ENCODE measurements at places on chromosomes 11 and 22. TPM values are rescaled to one million over a fixed set of nuclear protein-coding genes. Genes with fewer than 3 reads are reported as not detected.
A peak's percentile ranks its signal among the peaks of the same experiment; 100 is the strongest.

The TMPRSS5 gene
- total RNA-seq, result 0.64 TPM

The PRR5L gene
- 7.3 TPM for total RNA-seq

The TYR gene
- total RNA-seq, result not detected

The PKDREJ gene
- total RNA-seq, result not detected

The BDNF gene
- not detected for total RNA-seq

The SHISAL1 gene
- total RNA-seq, result not detected

The ACER3 gene
- 12.5 TPM for total RNA-seq

The BTG4 gene
- total RNA-seq, result not detected

GRCh38 chr22:27336151-27337090 lies 465.1 kb downstream of the MN1 start:
- DNase-seq, result no peak

GRCh38 chr11:35304386-35304775 lies 115.0 kb downstream of the SLC1A2 start:
- no peak for DNase-seq

DNA sequence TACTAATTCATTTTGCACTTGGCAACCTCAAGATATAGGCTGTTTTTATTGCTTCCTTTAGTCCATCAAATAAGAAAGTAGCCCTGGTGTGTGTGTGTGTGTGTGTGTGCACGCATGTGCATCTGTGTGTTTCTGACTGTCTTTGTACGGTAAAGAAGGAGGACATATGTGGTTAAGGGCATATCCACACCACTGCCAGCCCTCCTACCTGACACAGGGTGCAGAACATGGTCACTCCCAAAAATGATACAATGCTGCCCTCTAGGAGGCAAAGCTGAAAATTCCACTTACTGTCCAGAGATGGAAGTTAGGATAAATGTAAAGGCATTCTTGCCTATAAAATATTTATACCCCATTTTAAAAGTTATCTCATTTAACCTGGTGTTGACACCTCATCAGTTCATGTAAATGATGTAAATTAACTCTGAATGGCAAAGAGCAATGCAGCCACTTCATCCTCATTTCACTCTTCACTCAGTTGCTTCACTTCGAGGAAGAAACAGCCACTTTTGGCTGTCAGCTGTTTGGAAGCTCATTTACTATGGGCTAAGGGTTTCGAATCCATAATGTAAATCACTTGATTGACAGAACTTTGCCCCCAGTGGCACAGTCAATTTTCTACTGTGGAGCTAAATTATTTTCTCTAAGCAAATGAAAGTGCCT lies 83.1 kb upstream of the MTNR1B start:
- DNase-seq, result peak; percentile 18

- no peak for DNase-seq
Measured at GRCh38 chr11:7892059-7892699, 38.9 kb downstream of the OR10A6 start.

GRCh38 chr11:34924714-34925113 lies 8.3 kb downstream of the PDHX start:
- no peak for DNase-seq

DNA sequence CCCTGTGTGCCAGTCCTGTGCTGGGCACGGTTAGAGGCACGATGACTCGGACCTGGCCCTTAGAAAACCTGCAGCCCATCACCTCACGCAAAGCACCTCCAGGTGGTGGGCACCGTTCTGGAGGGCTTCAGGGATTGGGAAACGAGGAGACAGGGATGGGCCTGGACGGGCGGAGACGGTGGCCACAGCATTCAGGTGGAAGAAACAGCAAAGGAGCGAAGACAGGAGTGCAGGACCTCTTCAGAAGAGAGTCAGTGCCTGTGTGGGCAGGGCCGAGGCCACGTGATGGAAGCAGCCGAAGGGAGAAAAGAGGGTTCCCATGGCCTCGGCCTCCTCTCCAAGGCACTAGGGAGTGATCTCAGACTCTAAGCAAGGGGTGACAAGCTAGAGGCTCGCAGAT lies 8.1 kb upstream of the SLC22A12 start:
- no peak for DNase-seq

DNA sequence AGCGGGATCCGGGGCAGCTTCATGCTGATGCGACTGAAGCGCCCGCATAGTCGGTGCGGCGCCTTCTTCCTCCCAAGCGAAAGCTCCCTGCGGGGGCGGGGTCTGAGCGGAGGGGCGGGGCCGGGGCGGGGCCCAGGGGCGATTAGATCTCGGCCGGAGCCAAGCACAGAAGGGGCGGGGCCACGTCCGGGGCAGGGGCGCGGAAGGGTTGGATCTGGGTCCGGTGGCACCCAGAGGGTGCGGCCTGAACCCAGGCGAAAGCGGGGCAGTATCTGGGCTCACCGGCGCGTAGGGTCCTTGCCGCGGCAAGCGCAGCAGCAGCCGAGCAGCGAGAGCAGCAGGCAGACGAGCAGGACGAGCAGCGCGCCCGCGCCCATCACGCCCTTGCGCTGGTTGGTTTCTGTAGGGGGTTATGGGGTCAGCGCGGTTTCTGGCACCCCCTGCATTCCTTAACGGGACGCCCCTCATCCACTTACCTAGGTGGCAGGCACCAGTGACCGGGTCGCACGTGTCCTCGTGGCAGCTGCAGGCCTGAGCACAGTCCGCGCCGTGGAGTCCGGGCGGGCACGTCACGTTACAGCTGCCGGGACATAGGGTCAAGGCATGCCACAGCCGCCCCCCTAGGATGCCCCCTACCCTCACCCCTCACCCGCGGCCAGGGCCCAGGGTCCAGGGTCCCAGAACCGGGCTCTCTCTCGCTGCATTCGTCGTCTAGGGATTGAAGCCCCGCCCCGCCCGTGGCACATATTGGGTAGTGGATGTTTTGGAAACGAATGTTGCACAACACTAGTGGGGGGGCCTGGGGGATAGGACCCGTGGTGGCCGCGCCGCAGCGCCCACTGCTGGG lies 8.1 kb downstream of the SCARF2 start:
- DNase-seq, result peak; percentile 85

GRCh38 chr11:33664827-33665226 lies 35.8 kb downstream of the C11orf91 start:
- no peak for DNase-seq

- no peak for DNase-seq
Measured at GRCh38 chr22:17920145-17920605, 104.2 kb downstream of the MICAL3 start.

DNA sequence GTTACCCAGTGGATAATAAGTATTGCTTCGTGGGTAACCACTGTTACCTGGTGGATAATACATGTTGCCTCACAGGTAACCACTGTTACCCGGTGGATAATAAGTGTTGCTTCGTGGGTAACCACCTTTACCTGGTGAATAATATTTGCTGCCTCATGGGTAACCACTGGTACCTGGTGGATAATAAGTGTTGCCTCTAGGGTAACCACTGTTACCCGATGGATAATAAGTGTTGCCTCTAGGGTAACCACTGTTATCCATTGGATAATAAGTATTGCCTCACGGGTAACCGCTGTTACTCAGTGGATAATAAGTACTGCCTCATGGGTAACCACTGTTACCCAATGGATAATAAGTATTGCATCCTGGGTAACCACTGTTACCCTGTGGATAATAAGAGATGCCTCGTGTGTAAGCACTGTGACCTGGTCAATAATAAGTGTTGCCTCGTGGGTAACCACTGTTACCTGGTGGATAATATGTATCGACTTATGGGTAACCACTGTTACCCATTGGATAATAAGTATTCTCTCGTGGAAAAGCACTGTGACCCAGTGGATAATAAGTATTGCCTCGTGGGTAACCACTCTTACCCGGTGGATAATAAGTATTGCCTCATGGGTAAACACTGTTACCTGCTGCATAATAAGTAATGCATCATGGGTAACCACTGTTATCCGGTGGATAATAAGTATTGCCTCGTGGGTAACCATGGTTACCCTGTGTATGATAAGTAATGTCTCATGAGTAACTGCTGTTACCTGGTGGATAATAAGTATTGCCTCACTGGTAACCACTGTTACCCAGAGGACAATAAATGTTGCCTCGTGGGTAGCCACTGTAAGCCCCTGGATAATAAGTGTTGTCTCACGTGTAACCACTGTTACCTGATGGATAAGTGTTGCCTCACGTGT lies 20.1 kb upstream of the NXPE4 start:
- no peak for DNase-seq

- no peak for DNase-seq
Measured at GRCh38 chr11:6468712-6469495, 4.8 kb downstream of the TRIM3 start.

- DNase-seq, result no peak
Measured at GRCh38 chr11:82843057-82843795, 57.0 kb downstream of the PRCP start.

GRCh38 chr22:46632646-46633249 lies 12.6 kb downstream of the GRAMD4 start:
- no peak for DNase-seq

DNA sequence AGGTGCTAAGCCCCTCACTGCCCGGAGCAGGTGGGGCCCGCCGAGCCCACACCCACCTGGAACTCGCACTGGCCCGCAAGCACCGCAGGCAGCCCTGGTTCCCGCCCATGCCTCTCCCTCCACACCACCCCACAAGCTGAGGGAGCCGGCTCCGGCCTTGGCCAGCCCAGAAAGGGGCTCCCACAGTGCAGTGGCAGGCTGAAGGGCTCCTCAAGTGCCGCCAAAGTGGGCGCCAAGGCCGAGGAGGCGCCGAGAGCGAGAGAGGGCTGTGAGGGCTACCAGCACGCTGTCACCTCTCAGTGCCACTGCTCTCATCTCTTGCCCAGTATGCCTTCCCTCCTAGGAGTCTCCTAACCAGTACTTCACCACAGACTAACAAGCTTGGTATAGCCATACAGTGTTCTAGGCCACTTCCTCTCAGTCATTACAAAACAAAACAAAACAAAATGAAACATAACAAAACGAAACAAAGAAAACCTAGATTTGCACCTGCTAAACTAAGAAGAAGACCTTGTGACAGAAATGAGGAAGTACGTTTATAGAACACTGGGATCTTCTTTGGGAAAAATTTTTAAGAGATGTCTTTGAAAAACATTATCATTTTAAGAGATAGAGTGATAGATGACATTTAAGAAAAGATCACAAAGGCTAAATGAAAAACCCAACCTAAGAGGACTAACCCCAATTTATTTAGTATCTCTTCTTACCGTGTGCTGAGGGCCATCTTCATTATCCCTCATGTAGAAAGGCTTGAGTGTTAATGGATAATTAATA lies 47.7 kb upstream of the GAB2 start:
- peak; percentile 65 for DNase-seq

GRCh38 chr11:70126494-70126893 lies 48.4 kb downstream of the ANO1 start:
- DNase-seq, result no peak

DNA sequence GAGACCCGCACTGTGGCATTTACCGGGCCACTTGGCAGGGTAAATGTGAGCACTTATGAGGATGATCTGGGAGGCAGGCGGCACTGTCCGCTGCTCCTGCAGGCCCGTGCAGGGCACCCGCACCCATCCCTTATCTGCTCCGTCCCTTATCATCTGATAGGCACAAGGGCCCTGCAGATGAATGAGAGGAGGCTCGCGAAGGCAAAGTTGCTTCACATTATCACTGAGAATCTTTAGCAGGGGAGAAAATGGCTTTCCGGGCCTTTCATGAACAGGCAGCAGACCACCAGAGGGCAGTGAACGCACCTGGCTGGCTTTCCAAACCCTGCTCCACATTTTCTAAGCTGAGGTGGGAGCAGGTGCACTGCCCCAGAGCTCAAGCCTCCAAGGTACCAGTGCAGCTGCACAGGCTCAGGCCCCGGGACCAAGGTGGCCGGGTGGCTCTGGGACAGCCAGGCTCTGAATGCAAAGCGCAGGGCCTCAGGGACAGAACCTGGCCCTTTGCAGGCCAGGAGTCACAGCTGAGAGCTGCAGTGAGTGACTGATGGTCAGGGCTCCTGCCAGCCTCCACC lies 165.6 kb downstream of the SHANK2 start:
- no peak for DNase-seq

DNA sequence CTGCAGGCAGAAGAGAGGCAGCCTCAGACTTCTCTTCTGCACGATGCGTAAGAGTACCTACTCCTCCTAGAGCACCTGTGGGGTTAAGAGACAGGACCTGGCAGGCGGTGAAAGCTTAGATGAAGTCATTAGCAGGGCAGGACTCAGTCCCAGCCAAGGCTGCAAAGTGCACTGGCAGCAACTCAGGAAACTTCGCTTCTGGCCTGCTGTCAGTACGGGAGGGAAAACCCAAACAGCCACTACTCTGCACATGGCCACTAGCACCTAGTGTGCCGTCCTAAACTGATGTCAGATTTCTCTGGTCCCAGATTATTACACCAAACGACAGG lies 8.8 kb upstream of the KLHL35 start:
- DNase-seq, result no peak

DNA sequence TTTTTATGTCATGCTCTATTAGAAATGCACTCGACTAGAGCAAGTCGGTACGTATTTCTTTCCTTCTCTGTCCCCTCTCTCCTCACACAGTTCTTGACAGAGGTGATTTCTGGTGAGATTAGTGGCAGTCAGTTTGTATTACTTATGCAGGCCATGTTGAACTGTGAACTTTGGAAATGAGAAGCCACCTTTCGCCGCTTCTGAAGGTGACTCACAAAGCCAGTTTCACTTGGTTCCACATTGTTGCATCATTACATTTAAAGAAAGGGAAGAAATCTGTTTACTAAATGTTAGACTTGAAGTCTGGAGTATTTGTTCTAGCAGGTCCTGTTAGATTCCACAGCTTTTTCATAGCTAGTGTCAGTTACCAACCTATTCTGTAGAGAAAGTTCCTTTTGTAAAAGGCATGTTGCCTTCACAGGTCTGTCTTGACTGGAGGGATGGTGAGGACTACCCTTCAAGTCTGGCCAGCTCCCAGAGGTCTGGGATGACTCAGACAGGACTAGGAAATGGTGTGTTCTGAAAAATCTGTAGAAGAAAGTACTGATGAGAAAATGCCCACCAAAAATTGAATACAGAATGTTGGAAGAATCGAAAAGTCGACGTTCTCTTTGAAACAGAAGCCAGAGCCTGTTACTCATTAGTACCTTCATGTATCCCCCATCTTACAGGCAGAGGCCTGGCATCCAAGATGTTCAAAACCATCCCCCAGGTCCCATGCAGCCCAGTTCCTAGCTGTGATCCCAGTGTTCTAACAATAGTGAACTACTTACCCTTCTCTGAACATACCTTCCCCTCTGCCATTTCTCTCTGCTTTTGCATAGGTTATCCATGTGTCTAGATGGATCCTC lies 181.4 kb downstream of the DBX1 start:
- DNase-seq, result no peak

- DNase-seq, result no peak
Measured at GRCh38 chr11:129945373-129945772, 50.0 kb upstream of the NFRKB start.

- DNase-seq, result no peak
Measured at GRCh38 chr11:78476066-78476465, 58.4 kb upstream of the GAB2 start.
